ENCODE measurements at places on chromosomes 1 and 21.

DNA sequence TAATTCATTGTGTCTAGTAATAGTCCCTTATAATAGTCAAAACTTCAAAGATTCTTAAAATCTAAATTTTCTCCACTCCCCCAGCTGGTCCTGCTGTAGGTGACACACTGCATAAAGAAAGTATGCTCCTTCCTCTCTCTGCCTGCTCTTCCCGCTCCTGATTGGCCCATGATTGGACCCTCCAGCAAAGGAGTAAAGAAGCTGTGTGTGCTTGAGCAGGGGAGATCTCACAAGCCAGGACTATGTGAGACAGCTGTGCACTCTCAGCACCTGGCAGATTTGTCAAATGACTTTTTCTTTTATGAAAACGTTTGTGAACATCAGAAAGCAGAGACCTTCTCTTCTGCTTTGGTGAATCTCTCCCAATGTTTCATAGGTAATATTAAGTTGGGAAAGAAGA is 274.8 kb upstream of the LYPLAL1 start:
- no peak for DNase-seq

- no peak for DNase-seq
Observed at GRCh38 chr1:211910913-211911485, 80.4 kb upstream of the LPGAT1 start.

DNA sequence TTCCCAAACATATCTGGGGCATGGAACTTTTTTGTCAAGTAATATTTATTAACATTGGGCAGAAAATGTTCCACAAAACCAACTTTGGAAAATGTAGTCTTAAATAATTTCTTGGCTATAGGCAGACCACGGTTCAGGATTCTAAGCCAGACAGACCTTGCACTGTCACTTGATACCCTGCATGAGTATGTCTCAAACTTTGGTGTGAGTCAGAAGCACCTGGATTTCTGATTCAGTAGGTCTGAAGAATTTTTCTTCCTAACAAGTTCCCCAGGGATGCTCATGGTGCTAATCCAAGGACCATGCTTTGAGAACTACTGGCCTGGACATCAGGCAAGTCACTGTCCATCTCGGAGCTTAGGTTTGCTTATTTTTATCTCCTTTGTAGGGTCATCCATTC is 562.0 kb downstream of the PLPP3 start:
- DNase-seq, result no peak

GRCh38 chr1:35298464-35298863 is 30.0 kb downstream of the ZMYM4 start:
- DNase-seq, result peak; percentile 52

DNA sequence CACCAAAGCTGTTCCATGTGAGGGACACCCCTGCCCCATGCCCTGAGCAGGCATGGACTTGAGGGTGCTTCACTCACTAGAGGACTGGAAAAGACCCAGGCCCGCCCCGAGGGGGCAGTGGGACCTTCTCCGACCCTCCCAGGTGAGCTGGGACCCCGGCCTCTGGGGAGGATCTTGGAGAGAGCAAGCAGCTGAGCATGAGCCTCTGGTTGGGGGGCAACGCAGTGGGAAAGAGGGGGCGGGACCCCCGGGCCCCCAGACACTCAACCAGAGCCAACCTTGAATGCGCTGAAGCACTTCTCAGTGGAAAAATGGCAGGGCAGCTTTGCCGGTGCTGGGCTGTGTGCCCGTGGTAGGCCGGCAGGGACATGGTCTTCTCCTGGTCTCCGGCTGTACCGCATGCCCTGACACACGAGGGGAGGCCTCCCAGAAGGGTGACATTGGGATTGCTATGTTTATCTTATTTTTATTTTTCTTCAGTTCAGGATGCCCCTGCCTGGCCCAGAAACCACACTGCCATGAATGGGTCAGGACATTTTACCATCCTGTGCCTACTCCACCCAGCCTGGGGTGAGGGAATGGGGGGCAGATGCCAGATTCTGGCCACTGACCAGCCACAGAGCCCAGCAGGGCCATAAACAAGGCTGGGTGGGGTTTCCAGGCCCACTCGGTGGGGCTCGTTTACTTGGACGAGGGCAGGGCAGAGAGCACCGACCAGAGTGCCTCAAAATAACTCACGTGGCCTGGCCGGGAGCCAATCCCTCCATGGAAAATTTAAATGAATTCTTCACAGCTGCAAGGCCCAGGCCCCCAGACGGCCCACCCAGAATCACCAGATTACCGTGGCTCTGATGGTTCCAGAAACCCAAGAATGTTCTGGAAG is 17.2 kb upstream of the LAPTM5 start:
- no peak for DNase-seq

- no peak for DNase-seq
Observed at GRCh38 chr1:235421751-235422150, 54.5 kb downstream of the TBCE start.

- no peak for DNase-seq
Observed at GRCh38 chr1:181153634-181153961, 65.1 kb downstream of the IER5 start.

GRCh38 chr1:37901893-37902225 is 42.5 kb upstream of the MTF1 start:
- no peak for DNase-seq

GRCh38 chr1:26541816-26542711 is 12.5 kb downstream of the RPS6KA1 start:
- DNase-seq, result peak; percentile 93

DNA sequence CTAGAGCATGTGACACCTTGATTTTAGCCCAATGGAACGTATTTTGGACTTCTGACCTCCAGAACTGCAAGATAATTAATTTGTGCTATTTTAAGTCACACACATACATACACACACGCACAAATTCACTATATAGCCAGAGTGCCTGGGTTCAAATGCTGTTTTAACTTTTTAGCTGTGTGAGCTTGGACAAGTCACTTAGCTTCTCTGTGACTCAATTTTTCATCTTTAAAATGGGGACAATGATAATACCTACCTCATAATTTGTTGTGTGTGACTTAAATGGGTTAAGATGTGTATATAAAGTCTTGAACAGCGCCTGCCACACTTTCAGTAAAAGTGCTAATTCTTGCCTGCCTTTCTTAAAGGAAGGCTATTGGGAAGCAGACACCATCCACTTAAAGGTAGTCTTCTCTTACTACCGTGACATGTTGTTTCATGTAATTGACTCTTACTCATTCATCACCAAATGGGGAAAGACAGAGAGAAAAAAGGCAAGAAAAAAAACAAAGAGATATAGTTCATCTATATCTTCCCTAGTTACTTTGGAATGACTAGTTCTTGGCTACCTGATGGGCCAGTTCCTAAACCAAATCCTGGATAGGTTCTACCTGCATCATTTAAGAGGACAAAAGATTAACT is 56.3 kb downstream of the SLC30A7 start:
- no peak for DNase-seq

DNA sequence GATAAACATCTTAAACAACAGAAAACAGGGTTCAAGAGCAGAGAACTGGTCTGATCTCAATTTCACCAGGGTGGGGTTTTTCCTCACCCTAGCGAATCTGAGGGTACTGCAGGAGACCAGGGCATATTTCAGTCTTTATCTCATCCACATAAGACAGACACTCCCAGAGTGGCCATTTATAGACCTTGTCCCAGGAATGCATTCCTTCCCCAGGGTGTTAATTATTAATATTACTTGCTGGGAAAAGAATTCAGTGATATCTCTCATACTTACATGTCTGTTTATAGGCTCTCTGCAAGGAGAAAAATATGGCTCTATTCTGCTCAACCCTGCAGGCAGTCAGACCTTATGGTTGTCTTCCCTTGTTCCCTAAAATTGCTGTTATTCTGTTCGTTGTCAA is 84.1 kb downstream of the LYPLAL1 start:
- no peak for DNase-seq

- DNase-seq, result no peak
Observed at GRCh38 chr21:34075760-34076660, 2.6 kb downstream of the MRPS6 start.

- no peak for DNase-seq
Observed at GRCh38 chr21:20459838-20460237, 538.4 kb upstream of the NCAM2 start.

DNA sequence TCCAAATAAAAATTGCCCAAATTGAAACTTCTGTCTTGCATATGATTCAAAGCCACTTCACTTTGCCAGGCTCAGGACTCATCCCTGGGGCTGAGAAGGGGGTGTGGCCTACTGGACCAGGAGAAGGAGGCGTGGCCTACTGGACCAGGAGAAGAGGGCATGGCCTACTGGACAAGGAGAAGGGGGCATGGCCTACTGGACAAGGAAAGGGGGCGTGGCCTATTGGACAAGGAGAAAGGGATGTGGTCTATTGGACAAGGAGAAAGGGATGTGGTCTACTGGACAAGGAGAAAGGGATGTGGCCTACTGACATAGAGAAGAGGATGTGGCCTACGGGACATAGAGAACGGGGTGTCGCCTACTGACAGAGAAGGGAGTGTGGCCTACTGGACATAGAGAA is 405.3 kb downstream of the RRAGC start:
- no peak for DNase-seq

DNA sequence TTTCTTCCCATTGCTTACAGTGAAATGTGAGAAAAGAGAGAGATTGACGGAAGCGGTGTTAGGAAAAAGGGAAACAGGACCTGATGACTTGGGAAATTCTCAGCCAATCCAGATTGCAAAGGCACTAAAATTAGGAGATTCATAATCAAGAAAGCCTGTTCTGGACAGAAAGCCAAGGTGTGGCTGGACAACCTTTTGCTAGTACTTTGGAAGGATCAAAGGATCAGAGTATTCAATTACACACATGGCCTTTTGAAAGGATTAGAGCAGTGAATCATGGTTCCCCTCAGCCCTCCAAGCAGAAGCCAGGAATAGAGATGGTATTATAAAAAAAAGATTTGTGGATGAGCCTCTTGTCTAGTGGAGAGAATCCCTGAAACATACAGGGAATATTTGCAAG is 669.8 kb upstream of the ADAMTS5 start:
- no peak for DNase-seq

DNA sequence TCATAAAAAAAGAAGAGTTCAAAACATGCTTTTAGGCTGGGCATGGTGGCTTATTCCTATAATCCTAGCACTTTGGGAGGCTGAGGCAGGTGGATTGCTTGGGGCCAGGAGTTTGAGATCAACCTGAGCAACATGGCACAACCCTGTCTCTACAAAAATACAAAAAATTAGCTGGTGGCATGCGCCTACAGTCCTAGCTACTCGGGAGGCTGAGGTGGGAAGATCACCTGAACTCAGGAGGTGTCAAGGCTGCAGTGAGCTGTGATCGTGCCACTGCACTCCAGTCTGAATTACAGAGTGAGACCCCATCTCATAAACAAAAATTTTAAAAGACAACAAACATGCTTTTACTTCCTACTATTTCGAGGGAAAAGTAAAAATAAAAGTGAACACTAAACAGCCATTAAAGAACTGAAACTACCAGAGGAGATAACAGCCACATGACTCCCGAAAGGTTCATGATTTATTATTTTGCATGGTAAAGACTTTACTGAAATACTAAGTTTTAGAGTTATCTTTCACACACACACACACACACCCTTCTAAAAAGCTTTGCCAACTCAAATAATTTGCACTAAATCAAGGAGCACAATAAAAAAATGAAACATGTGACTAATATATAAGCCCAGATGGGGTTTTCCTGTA is 48.1 kb downstream of the USP1 start:
- DNase-seq, result no peak

GRCh38 chr1:53071167-53071865 is 9.3 kb downstream of the PODN start:
- DNase-seq, result no peak

- DNase-seq, result no peak
Observed at GRCh38 chr1:41696381-41696780, 211.9 kb upstream of the EDN2 start.

- peak; percentile 79 for DNase-seq
Observed at GRCh38 chr1:239976130-239976968, 115.3 kb upstream of the FMN2 start.

DNA sequence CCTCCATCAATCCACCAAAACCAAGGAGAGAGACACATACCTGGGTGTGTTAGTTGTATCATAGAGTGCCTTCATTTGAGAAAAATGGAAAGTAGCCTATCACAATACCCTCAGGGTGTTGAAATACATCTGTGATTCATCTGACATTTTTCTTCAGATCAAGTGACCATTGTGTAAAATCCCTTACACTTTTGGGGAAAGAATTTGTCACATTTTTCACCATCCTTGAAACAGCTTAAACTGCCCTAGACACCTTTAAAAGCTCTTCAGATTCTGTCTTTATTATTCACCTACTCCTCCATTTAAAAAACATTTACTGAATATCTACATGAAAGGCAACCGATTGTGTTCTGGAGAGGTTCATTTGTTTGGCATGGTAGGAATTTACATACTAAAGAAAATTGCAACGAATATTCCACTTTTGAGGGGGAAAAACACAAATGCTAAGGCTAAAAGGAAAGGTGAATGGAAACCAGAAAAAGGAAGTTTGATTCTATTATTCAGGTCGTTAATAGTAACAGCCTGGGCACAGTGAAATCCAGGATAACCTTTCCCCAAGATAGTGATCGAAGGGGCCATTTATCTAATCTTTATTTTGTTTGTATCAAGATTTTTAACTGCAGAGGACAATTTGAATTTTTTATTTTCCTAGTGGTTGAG is 70.4 kb upstream of the SAMSN1 start:
- no peak for DNase-seq

GRCh38 chr1:95033843-95034242 is 38.9 kb downstream of the ALG14 start:
- no peak for DNase-seq

GRCh38 chr1:19644681-19645410 is 735 bp downstream of the NBL1 start:
- DNase-seq, result peak; percentile 34

DNA sequence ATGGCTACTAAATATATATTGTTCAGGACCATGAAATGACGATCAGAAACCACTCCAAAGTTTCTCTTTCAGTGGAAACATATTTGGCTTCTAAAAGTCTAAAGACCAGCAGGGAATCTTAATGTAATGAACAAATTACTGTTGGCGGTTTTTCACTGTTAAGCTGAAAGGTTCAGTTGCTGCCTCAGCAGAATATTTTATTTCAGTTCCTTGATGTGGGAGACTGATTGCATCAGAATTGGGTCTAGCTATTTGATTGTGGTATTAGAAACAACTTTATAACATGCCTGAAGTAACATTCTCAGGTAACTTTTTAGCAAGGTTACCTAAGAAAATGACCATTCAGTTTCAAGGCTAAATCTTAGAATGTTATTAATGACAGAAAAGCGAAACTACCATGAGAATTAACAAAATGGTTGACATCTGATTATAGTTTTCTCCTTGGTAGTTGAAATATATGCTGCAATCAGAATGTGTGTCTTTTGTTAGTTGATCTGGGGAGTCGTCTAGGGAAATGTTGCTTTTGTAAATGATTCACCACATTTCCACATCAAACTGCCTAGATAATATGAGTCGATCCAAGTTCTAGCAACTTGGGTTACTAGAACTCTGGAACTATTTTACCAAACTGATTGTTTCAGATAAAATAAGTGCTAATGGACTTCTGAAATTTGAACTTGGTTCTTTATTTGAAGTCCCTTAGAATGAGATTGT is 200.4 kb downstream of the HMCN1 start:
- peak; percentile 77 for DNase-seq

GRCh38 chr21:39675993-39676661 is 63.4 kb downstream of the B3GALT5 start:
- peak; percentile 54 for DNase-seq

GRCh38 chr1:226736908-226737818 is 1.9 kb downstream of the ITPKB start:
- peak; percentile 16 for DNase-seq

GRCh38 chr1:8356256-8357209 is 38.6 kb downstream of the SLC45A1 start:
- no peak for DNase-seq

- DNase-seq, result no peak
Observed at GRCh38 chr1:155645648-155646047, 35.6 kb downstream of the MSTO1 start.
